T-helper 17 cell (primary cell): ENCODE measurements at places on chromosomes 2 and 18. TPM values are rescaled to one million over a fixed set of nuclear protein-coding genes. Genes with fewer than 3 reads are reported as not detected.

- H3K4me3 ChIP-seq = no peak overlapping the region
- peaks cover 3% of the 10 kb centered on the region for H3K4me1 ChIP-seq
- no peaks in the 10 kb centered on the region for H3K36me3 ChIP-seq
- DNase-seq = no peak
- no peak overlapping the region for H3K27ac ChIP-seq
- no peaks in the 10 kb centered on the region for H3K27me3 ChIP-seq
These were observed 108.4 kb downstream of the ZEB2 start for GRCh38 chr2:144411473-144411872.

- H3K4me1 ChIP-seq = peaks cover 7% of the 10 kb centered on the region
- H3K4me3 ChIP-seq = no peak overlapping the region
- no peak overlapping the region for H3K27ac ChIP-seq
- no peak for DNase-seq
These were observed 144.6 kb downstream of the QPCT start for GRCh38 chr2:37489041-37489456.

GRCh38 chr2:88127888-88128653 lies at the start of gene FABP1:
TSS of gene FABP1 (minus strand) at chr2:88128062. CDS start at chr2:88128017, 45 bp downstream.
- DNase-seq = no peak
- H3K4me3 ChIP-seq = no peak within 1 kb of the TSS
- H3K27me3 ChIP-seq = peaks cover 71% of the 10 kb centered on the region
- no peak within 1 kb of the TSS for H3K27ac ChIP-seq
- no peaks in the 10 kb centered on the region for H3K4me1 ChIP-seq
- H3K36me3 ChIP-seq = no peaks in the 10 kb centered on the region

GRCh38 chr18:24959051-24959476 lies 392.9 kb downstream of the ZNF521 start:
- DNase-seq = no peak
- no peaks in the 10 kb centered on the region for H3K4me1 ChIP-seq
- peaks cover 5% of the 10 kb centered on the region for H3K27me3 ChIP-seq
- no peak overlapping the region for H3K27ac ChIP-seq

DNA sequence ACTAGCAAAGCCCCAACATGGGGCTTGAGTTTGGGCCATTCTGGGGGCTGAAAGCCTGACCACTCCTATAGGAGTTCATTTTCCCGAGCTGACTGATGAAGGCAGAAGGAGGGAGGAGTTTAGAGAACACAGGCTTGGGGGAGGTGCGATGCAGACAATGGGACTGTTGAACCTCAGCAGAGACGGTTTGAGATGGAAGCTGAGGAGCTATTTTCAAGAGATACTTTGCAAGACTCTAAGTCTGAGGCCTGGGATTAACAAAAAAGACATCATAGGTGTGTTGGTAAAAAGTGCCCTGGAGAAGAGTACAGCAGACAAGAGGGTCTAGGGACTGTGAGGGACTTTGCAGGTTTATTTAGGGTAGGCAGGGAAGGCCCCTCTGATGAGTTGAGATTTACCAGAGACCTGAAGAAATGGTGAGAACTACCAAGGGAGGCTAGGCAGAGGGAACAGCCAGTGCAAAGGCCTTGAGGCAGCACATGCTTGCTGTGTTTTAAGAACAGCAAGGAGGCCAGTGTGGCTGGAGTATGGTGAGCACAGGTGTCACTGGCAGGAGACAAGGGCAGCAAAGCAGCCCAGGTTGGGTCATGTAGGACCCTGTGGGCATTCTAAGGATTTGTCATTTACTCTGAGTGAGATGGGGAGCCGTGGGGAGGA lies 31.6 kb downstream of the PCBP1 start:
- no peaks in the 10 kb centered on the region for H3K27me3 ChIP-seq
- peak overlapping the region; percentile 76 for H3K27ac ChIP-seq
- no peaks in the 10 kb centered on the region for H3K36me3 ChIP-seq

DNA sequence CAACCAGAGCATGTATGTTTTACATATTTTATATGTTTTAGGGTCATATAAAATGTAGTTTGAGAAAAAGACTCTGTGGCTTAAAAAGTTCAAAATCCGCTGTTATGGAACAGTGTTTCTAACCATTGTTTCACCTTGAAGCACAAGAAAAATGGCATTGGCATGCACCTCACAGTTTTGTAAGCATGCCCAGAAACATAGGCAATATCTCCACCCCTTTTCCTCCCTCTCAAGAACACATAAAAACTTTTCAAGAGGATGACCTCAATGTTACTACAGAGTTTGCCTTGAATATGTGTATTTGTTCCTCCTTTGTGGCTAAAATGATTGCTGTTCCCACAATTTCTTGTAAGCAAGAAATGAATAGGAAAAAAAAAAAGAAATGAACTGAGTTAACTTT lies 29.3 kb upstream of the SLC40A1 start:
- no peak for DNase-seq
- H3K36me3 ChIP-seq = peaks cover 2% of the 10 kb centered on the region
- no peak overlapping the region for H3K27ac ChIP-seq
- no peaks in the 10 kb centered on the region for H3K27me3 ChIP-seq
- H3K4me1 ChIP-seq = peaks cover 3% of the 10 kb centered on the region

DNA sequence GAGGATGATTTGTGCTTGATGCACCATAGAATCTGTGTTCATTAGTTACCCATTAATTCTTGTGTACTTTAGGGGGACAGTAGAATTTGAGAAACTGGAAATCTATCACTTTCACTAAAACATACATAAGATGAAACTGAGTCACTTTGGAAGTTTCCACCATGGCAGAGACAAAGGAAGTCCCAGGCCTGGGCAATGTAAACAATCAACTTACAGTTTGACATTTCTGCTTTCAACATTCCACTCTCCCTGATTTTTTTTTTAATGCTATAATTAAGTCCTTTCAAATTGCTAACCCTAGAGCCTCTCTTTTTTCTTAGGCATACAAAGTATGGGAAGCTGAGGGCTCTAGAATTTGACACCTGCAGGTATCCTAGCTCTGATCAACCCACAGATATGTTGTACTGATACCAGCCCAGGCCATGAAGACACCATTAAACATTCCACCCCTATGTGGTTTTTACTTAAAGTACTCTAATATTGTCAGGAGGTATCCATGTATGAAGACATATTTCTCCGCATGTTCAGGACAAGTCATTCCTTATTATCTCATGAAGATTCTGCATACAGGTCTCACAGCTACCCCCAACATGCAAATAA lies 88.5 kb upstream of the GLS start:
- H3K4me1 ChIP-seq = peaks cover 6% of the 10 kb centered on the region
- H3K27me3 ChIP-seq = peaks cover 16% of the 10 kb centered on the region
- no peak for DNase-seq
- no peaks in the 10 kb centered on the region for H3K36me3 ChIP-seq

DNA sequence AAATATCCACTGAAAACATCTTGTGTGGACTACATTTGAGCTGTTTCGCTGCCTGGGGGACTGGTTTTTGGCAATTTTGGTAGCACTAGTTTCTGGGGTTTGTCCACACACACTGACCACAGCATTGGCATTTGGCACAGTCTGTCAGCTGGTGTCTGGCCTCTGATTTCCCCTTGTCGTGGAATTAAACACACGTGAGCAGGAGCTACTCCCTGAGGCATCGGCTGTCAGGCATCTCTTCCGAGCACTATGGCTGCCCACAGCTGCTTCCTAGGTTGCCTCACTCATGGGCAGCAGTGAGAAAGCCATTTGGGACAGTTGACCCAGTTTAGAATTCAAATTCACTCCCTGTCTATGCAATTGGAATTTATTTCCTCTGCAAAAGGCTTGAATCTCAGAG lies 46.8 kb upstream of the FZD5 start:
- no peak for DNase-seq
- no peak overlapping the region for H3K27ac ChIP-seq

DNA sequence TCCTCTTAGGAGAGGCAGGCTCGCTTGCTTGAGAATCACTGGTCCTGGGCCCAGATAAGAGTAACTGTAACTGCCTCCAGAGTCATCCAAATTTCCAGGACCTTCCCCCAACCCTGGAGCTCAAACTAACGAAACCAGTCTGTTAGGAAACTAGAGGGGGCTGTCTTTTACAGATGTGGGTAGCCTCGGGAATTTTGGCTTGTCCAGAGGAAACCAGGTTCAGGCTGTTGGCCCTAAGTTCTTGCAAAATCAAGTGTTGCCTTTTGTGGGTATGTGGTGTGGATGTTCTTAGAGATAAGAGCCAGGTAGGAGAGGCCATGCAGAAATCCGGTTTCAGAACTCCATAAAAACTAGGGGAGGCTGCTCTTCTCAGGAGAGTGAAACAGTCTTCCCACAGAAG lies 125.0 kb upstream of the DLX2 start:
- no peaks in the 10 kb centered on the region for H3K27me3 ChIP-seq
- H3K4me1 ChIP-seq = peaks cover 57% of the 10 kb centered on the region
- H3K4me3 ChIP-seq = no peak overlapping the region
- H3K36me3 ChIP-seq = no peaks in the 10 kb centered on the region
- no peak for DNase-seq

DNA sequence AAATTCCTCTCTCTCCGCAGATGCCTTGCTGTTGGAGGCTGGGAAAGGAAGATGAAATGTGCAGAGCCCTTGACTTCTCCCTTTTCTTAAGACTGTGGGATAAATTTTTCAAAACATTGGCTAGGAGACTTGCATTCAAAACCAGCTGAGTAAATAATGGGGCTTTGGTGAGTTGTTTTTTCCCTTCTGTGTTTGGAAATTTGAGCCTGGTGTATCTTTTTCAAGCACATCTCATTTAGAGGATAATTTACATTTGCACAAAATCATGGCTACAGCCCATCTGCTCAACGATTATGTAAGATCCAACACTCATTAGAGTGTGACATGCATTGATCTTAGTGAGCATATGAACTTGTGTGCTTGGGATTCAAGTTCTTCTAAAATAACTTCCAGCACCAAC lies 112.1 kb upstream of the ATP8B1 start:
- peaks cover 5% of the 10 kb centered on the region for H3K4me1 ChIP-seq
- no peak overlapping the region for H3K4me3 ChIP-seq
- H3K27me3 ChIP-seq = no peaks in the 10 kb centered on the region

DNA sequence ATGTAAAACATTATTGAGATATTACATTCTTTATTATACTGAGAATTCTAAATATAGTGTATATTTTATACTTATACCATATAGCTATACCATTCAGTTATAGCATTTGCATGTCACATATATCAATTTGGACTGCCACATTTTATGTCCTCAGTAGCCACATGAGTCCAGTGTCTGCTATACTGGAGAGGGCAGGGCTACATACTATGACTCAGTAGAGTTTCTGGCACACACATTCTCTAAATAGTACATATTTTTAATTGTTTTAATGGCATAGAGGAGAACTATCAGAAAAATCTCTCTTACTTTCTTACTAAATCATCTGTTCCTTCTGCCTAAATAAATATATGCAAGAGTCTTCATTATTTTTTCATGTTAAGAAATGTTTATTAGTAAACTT lies 55.4 kb upstream of the COL5A2 start:
- peaks cover 2% of the 10 kb centered on the region for H3K4me1 ChIP-seq
- H3K36me3 ChIP-seq = no peaks in the 10 kb centered on the region
- H3K4me3 ChIP-seq = no peak overlapping the region
- H3K27ac ChIP-seq = no peak overlapping the region

GRCh38 chr2:11043245-11043644 lies 112.0 kb upstream of the SLC66A3 start:
- peaks cover 2% of the 10 kb centered on the region for H3K36me3 ChIP-seq
- no peak overlapping the region for H3K27ac ChIP-seq
- H3K4me1 ChIP-seq = no peaks in the 10 kb centered on the region
- H3K27me3 ChIP-seq = peaks cover 35% of the 10 kb centered on the region

- no peak overlapping the region for H3K4me3 ChIP-seq
- no peaks in the 10 kb centered on the region for H3K36me3 ChIP-seq
These were observed 23.2 kb downstream of the ACKR3 start for GRCh38 chr2:236592821-236593220.

GRCh38 chr2:197152451-197153228 lies 157.9 kb downstream of the ANKRD44 start:
- H3K4me1 ChIP-seq = peaks cover 56% of the 10 kb centered on the region
- DNase-seq = no peak
- peak overlapping the region; percentile 86 for H3K4me3 ChIP-seq

GRCh38 chr2:39452396-39452795 lies 15.3 kb upstream of the MAP4K3 start:
- no peaks in the 10 kb centered on the region for H3K27me3 ChIP-seq
- H3K4me3 ChIP-seq = no peak overlapping the region
- H3K27ac ChIP-seq = no peak overlapping the region
- H3K36me3 ChIP-seq = peaks cover 4% of the 10 kb centered on the region
- no peaks in the 10 kb centered on the region for H3K4me1 ChIP-seq

DNA sequence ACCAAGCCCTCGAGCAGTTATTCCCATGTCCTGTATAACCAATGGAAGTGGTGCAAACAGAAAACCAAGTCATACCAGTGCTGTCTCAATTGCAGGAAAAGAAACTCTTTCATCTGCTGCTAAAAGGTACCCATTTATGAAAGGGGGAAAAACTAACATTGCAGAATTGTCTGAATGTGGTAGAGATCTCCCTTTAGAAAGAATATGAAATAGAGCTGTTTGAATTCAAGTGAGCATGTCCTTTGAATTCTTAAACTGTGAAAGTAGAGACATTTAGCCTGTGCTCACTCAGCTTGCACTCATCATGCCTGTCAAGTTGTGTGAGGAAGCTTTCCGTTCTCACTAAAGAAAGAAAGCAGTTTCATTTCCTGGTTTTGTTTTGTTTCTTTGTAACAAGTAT lies 87.4 kb downstream of the EML4 start:
- H3K4me1 ChIP-seq = peaks cover 34% of the 10 kb centered on the region
- DNase-seq = no peak
- H3K27ac ChIP-seq = peak overlapping the region; percentile 75
- peaks cover 5% of the 10 kb centered on the region for H3K36me3 ChIP-seq

GRCh38 chr2:188394931-188395472 lies 103.3 kb downstream of the GULP1 start:
- no peak for DNase-seq
- H3K27ac ChIP-seq = no peak overlapping the region
- no peaks in the 10 kb centered on the region for H3K36me3 ChIP-seq
- peaks cover 4% of the 10 kb centered on the region for H3K27me3 ChIP-seq

Gene MYL12A
- 500 TPM for total RNA-seq

Gene TTL
- total RNA-seq = 18.8 TPM

Gene METAP1D
- total RNA-seq = 5.7 TPM

Gene COL4A3
- 0.52 TPM for total RNA-seq

Gene RFX8
- not detected for total RNA-seq

Gene SSB
- 141 TPM for total RNA-seq

Gene CCBE1
- total RNA-seq = not detected

Gene IMPACT
- total RNA-seq = 15.2 TPM

Gene CROCC2
- total RNA-seq = not detected

Gene MAP2
- 0.17 TPM for total RNA-seq

Gene C2orf66
- total RNA-seq = 0.18 TPM

Gene SERPINB12
- not detected for total RNA-seq
